ENCODE measurements at places on chromosomes 2 and 18. TPM values are rescaled to one million over a fixed set of nuclear protein-coding genes. Genes with fewer than 3 reads are reported as not detected.

DNA sequence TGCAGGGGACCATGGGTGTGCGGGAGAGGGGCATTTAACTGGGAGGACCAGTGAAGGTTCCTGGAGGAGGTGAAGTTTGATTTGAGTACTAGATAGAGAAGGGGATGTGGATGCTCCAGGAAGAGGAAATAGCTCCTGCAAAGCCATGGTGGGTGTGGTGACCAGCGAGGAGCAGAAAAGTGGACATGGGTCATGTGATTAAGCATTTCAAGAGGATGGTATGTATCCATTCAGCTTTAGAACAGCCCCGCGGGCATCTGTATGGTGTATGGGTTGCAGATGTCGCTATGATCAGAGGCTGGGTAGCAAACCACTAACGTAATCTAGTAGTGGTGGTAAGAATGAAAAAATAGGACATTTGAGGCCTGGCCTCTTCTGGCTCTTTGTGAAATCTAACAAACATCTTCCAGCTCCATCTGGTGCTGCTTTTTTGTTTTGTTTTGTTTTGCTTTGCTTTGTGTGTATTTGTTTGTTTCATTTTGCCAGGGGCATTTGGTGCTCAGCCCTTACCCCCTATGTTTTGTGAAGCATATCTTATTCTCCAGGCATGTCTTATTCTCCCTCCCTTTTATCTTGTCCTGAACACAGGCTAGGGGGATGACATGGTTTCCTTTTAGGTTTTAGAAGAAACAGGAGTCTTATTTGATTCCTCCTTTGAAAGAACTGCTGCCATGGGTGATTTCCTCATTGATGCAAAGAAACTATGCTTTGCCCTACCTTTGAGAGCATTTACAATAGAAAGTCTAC lies 226.1 kb downstream of the LRRTM1 start:
- peaks cover 33% of the 10 kb centered on the region for H3K27me3 ChIP-seq
- H3K36me3 ChIP-seq: no peaks in the 10 kb centered on the region
- no peak overlapping the region for H3K4me3 ChIP-seq
- H3K4me1 ChIP-seq: no peaks in the 10 kb centered on the region
- no peak for DNase-seq
- H3K27ac ChIP-seq: no peak overlapping the region

- H3K27me3 ChIP-seq: no peaks in the 10 kb centered on the region
- peak overlapping the region; percentile 37 for H3K27ac ChIP-seq
- H3K4me3 ChIP-seq: no peak overlapping the region
- DNase-seq: peak; percentile 24
- no peaks in the 10 kb centered on the region for H3K36me3 ChIP-seq
- peaks cover 41% of the 10 kb centered on the region for H3K4me1 ChIP-seq
These were observed 59.1 kb downstream of the ARL4C start for GRCh38 chr2:234437642-234438304.

The AFG3L2 gene
- 136 TPM for total RNA-seq

The MAPK4 gene
- 21.7 TPM for total RNA-seq

The COL4A4 gene
- total RNA-seq: 8.9 TPM
